Activated T-cell treated with anti-CD3 and anti-CD28 coated beads, Interleukin-2, amount 50 U/mL, for 72 hours (primary cell): ENCODE measurements at places on chromosomes 16 and 17. TPM values are rescaled to one million over a fixed set of nuclear protein-coding genes. Genes with fewer than 3 reads are reported as not detected.

GRCh38 chr17:57679906-57680695 lies 65.0 kb downstream of the CCDC182 start:
- DNase-seq, result no peak

The ABCA10 gene
- total RNA-seq, result 2.0 TPM

The MTSS2 gene
- 8.5 TPM for total RNA-seq

The GCGR gene
- not detected for total RNA-seq

DNA sequence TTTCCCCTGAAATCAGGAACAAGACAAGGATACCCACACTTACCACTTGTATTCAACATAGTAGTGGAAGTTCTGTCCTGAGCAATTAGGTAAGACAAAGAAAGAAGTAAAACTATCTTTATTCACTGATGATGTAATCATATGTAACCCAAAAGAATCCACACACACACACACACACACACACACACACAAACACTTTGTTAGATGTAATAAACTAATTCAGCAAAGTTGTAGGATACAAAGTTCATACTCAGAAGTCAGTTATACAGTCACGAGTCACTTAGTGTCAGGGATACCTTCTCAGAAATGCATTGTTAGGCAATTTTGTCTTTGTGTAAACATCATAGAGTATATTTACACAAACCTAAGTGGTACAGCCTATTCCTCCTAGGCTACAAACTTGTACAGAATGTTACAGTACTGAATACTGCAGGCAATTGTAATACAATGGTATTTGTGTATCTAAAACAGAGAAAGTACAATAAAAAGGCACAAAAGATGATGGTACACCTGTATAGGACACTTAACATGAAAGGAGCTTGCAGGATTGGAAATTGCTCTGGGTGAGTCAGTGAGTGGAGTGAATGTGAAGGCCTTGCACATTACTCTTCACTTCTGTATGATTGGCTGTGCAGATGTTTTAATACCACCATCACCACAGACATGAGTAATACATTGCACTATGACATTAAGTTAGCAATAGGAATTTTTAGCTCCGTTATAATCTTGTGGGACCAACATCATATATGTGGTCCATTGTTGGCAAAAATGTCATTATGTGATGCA lies 370.1 kb downstream of the ZFHX3 start:
- DNase-seq, result no peak
